CD4-positive, alpha-beta T cell treated with Interleukin-4 for 1 hour (primary cell): ENCODE measurements at places on chromosomes 5 and 9.

- DNase-seq, result no peak
Measured at GRCh38 chr9:26131886-26132285, 453.6 kb upstream of the TUSC1 start.

- no peak for DNase-seq
Measured at GRCh38 chr9:129280236-129280622, 102.2 kb upstream of the IER5L start.

DNA sequence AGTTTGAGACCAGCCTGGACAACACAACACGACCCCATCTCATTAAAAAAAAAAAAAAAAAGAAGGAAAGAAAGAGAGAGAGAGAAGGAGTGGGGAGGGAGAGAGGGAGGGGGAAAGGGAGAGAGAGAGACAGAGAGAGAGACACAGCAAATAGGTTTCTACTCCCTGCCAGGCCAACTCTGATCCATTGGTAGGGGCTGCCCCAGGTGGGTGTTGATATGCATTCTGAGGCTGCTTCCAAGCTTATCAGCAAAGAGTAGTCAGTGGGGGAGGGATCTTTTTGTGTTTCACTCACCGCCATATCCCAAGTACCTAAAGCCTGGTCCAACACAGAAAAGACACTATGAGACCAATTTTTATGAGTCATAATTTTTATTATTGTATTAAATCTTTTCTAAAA is 57.0 kb upstream of the SAP30L start:
- DNase-seq, result no peak

DNA sequence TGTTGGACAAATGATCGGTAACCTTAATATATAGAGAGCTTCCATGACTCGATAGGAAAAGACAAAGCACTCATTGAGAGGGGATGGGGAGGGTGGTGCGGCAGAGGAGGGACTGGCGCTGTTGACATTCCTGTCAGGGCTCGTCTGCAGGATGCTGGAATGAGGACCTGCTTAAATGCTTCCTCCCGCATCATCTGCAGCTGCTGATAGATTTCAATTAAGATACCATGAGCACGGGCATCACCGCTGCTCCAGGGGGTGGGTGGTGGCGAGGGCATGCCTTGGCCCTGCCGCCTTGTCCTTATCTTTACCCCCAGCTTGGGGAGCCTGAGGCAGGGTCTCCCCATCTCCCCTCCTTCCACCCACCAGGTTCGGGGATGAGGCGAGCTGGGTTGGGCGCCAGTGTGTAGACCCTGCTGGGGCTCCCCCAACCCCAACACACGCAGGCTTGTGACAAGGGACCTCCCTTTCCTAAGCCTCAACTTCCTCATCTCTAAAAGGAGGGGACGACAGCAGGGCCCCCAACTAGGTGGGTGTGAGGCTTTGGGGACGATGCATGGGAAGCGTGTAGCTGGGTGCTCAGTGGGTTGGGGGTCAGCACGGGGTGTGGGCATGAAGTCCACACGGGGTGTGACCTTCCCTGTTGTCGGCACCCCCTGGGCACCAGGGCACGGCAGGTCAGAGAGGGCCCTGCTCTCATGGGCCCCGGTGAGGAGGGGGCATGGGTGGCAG is 11.7 kb upstream of the QRFP start:
- DNase-seq, result no peak

DNA sequence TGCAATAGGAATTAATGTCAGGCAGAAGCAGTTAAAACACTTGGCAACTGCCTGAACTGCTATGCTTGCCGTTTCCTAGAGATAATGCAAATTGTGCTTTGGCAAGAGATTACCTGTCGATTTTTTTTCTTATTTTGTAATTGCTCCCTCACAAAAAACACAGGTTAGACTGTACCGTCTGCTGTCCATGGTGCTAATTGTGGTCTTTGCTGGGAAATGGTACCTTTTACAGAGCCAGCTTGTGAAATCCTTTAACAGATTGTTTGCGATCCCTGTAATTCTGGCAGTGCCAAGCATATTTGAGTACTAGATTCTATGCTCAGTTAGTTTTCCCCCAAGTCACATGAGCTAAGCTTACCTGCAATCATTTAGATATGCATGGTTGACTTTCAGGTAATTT is 2125.8 kb upstream of the WWC1 start:
- DNase-seq, result no peak

GRCh38 chr9:69798744-69799143 is 21.9 kb upstream of the CFAP95 start:
- no peak for DNase-seq

DNA sequence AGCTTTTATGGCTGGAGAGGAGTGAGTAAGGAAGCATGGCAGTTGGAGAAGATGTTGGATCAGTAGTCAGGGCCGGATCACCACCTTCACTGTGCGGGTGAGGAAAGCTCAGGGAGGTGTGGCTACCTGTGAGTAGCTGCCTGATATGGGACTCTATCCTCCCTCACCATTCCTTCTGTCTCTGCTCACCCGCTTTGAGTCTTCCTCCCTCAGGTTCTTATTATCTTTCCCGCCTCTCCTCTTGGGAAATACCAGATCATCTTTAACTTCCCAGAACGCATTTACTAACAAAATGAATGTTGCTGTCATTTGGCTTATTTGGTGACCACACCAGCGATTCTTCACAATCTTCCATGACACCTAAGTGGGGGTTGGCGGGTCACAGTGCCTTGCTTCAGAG is 140.7 kb upstream of the GPR151 start:
- no peak for DNase-seq

DNA sequence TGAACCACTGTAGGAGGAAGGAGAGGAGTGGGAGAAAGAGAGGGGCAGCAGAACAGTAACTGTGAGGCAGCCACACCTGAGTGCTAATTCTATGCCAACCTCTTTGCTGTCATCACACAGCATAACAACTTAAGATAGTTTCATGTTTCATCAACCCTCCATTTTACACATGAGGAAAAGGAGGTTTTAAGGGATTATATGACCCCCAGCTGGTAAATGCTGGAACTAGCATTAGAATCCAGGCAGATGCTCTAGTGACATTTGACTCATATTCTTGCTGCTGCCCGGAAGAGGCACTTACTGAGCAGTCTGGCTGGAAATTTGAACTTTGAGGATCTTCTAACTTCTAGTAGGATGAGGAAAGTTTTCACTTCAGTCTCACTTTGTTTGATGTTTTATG is 24.1 kb upstream of the VLDLR start:
- DNase-seq, result no peak

DNA sequence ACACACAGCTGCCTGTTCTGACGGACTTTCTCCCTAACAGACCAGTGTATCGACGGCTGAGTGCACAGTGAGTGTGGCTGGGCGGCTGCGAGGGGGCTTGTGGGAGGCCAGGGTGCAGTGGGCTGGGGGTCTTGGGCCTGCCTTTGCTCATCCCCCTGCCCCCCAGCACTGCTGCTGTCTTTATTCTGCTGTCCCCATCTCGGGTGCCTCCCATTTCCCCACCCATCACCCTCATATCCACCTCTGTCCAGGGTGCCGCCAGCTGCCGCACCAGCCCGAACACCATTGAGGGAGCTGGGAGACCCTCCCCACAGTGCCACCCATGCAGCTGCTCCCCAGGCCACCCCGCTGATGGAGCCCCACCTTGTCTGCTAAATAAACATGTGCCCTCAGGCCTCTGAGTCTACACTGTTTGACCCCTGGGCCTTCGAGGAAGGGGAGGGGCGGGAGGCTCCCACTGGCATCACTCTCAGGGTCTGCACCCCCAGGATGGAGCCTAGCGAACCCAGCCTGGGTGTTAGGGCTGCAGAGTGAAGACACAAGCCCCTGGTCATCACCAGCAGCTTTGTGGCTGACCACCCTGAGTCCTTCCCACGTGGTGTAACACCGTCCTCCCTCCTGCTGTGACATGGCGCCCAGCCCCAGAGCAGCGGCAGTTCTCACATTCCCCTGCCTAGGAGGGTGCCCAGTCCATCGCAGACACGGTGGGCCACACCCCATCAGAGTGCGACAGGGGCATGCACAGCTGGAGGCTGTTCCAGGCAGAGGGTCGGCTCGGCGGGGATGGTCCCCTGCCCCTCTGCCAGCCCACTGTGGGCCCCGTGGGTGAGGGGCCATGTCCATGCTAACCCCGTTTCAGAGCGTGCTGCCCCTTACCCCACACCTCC is 4.0 kb downstream of the LCN2 start:
- DNase-seq, result no peak

DNA sequence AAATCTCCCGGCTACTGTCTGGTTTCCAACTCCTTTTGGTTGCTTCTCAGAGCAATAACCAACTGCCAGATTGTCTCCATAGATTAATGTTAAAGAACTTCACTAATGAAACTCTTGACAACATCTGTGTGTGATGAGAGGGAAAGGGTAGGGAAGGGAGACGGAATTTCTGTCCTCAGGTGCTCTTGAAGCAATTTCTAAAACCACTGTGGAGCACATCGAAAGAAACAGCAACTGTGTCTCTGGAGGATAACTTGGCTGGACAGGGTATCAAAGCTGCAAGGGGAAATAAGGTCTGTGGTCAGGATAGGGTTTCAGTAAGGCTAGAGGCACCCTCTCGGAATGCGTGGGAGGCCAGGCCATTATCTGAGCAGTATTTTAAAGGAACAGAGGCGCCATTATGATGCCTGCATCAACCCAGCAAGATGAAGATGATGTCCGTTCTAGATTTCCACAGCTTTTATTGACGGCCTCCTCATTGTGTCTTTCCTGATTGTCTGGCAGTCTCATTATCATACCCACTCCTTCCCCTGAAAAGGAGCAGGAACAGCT is 76.6 kb downstream of the RORB start:
- DNase-seq, result no peak

- DNase-seq, result no peak
Measured at GRCh38 chr9:86469476-86470250, 115.5 kb upstream of the TUT7 start.

GRCh38 chr9:93902051-93902779 is 52.9 kb downstream of the BARX1 start:
- no peak for DNase-seq

DNA sequence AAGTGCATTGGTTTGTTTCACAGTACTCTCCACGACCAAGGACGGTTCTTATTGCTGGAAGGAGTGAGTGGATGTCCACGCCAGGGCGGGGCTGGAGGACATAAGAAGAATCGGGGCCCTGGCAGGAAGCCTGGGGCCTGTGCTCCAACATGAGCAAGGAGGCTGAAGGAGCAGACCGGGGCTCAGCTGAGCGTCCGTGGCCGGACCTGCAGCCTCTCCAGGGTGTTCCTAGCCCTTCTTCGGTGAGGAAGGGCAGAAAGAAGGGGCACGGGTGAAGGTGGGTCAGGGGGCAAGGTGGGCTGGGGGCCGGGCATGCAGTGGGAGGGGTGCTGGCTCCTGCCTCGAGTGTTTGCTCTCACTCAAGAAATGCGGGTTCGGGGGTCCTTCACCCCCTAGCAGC is 18.1 kb downstream of the FAM78A start:
- DNase-seq, result no peak

DNA sequence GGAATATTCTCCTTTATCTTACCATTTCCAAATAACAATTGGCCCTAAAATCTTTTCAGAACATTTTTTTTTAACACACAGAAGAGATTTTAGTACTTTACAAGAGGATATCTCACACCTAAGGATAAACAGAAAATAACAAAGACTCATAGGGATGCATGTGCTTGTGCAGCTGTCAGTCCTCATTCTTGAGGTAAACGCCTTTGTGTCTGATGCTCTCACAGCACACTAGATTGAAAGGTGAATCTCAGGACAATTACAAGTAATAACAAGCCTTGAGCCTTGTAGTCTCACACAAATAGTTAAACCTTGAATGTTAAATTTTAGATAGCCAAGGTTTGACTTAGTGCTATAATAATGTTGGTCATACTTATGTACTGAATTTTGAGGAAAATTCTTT is 439.2 kb downstream of the PTPRD start:
- DNase-seq, result no peak

DNA sequence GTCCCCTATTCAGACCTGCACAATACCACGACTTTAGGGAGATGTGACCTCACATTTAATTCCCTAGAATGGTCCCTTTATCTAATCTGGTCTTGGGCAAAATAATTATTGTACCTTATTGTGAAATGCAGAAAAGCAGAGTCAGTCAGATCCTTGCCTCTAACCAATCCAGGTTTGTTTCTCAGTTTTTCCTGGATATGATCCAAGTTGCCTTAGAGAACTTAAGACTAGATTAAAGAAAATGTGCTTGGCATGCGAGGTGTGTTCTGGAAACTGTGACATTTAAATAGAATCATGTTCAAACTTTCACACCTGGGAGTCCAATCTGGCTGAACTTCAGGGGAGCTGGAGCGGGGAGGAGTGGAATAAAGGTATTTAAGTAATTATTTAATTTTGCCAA is 696.2 kb downstream of the DNAH5 start:
- no peak for DNase-seq

- DNase-seq, result no peak
Measured at GRCh38 chr9:93663877-93664548, 87.6 kb downstream of the PHF2 start.

DNA sequence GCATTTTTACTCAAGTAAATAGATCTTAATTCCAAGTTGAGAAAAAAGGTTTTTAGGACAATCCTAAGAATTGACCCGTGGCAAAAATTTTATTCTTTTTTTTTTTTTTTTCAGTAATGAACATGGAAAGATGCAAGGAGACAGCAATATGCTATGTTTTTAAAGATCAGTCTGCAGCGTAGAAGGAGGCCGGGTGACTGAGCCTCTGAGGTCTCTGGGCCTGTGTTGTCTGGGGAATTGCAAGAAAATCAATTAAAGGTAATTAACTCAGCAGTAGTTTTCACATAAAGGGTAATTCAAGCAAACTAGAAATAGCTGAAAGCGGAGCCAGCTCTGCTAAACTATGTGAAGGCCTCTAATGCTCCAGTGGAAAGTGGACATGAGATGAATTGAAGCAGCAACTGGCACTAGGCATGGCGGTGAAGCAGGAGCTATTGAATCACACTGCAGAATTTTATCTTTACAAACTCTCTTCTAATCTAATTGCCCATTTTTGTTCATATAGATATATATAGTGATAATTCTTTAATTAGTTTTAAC is 285.2 kb upstream of the ITGA1 start:
- no peak for DNase-seq

GRCh38 chr9:127136880-127137639 is 14.6 kb upstream of the ANGPTL2 start:
- no peak for DNase-seq

GRCh38 chr9:93181672-93182435 is 2.1 kb upstream of the WNK2 start:
- no peak for DNase-seq

GRCh38 chr9:31210978-31211570 is 1173.4 kb upstream of the ACO1 start:
- DNase-seq, result no peak

DNA sequence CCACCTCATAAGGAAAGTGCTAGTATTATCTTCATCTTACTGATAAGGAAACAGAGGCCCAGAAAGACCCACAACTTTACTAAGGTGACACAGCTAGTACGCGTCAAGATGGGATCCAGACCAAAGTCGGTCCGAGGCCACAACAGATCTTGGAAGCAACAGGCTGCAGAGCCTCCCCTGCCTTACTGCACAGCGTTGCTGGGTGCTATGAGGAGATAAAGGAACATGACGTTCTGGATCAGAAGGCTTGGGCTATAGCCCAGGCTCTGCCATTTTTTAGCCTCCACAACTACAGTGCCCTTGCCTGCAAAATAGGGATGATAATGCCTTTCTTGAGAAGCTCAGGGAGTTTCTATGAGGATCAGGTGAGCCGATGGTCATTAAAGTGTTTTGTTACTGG is 144.1 kb downstream of the NMUR2 start:
- no peak for DNase-seq
